HuH-7 (cell line): ENCODE measurements at places on chromosomes 6 and 20.

DNA sequence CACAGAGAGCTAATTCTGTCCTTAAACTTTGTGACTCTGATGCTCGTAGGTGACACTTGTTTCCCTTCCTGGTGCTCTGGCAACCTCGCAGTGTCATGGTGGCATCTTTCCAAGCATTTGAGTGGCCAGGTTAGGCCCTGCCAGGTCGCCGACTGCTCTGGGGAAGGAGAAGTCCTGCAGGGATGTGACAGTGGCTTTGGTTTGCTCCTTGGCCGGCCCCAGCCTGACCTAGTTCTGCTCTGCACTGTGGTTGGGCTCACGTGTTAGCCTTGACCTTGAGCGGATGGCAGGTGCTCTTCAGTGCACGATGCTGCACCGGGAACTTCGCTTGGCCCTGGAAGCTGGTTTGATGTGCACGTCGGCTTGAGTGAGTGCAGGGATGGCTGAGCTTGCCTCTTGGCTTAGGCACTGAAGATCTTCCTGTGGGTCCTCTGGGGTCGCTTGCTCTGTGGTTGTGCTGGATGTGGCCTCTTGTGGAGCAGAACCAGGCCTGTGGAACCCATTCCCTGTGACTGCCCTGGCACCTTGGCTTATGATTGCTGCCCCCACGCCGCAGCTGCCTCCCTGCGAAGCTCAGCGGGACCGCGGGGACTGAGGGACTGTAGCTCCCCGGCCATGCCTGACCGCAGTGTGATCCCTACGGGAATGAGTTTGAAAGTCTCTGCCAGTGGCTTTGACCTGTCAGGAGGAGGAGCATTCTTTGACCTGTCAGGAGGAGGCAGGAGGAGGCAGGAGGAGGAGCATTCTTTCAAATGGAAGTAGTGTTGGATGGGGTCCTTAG lies 8.7 kb downstream of the OSBPL2 start:
- no peak for DNase-seq

- no peak for DNase-seq
These were observed 14.2 kb downstream of the STMND1 start for GRCh38 chr6:17116117-17116440.

DNA sequence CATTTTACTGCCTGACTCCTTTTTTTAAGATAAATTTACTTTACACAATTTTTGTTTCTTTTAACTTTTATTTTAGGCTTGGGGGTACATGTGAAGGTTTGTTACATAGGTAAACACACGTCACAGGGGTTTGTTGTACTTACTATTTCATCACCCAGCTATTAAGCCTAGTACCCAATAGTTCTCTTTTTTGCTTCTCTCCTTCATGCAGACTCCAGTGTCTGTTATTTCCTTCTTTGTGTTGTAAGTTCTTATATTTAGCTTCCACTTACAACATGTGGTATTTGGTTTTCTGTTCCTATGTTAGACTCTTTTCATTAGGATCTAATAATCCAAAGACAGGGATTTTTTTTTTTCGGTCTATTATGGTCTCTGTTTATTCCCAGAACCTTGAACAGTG lies 83.5 kb upstream of the CCN6 start:
- no peak for DNase-seq

DNA sequence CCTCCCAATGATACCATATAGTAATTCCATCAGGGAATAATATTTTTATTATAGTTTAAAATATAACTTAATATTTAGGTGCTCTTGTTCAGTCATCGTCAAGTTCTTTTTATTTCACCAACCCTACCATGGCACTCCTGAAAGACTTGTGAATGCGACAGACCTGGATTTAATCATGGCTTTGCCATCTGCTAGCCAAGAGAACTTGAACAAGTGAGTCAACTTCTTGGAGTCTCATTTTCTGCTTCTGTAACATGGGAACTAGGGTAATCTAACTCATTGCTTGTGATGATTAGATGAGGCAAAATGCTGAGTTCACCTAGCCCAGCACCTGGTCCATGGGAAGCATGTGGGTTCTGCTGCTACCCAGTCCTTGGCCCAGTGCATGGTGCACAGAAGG lies 62.9 kb downstream of the ESR1 start:
- DNase-seq, result no peak

- no peak for DNase-seq
These were observed 47.4 kb downstream of the MOCS1 start for GRCh38 chr6:39886871-39887270.

DNA sequence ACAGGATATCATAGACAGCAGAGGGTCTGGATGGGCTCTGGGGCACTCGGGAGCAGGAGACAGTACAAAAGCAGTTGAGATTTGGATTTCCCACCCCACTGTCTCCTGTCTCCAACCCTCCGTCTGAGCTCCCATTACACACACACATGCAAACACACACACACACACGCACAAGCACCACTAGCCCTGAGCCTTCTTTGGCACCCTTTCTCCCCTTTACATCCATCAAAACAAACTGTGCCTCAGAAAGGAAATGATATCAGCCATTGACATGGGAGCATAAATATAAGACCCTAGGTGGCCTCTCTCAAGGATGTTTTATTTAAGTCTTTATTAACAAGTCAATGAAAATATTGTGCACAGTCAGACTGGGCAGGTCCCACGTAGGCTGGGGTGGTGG lies 17.5 kb downstream of the TTBK1 start:
- DNase-seq, result no peak

DNA sequence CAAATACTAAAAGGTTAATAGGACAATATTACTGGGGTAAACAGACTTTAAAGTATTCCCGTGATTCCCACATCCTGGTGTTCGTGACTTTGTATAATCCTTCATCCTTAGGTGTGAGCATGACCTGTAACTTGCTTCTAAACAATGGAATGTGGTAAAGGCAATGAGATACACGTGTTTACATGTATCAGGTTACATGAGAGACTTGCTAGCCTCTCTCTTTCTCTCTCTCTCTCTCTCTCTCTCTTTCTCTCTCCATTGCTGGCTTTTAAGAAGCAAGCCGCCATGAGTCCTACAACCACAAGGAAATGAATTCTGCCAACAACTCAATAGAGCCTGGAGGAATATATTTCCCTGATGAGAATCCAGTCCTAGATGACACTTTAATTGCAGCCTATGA lies 83.9 kb upstream of the LGSN start:
- DNase-seq, result no peak

GRCh38 chr6:139323511-139324300 lies 31.9 kb upstream of the TXLNB start:
- no peak for DNase-seq

- peak; percentile 73 for DNase-seq
These were observed 1.0 kb downstream of the CCN2 start for GRCh38 chr6:131949909-131950766.

DNA sequence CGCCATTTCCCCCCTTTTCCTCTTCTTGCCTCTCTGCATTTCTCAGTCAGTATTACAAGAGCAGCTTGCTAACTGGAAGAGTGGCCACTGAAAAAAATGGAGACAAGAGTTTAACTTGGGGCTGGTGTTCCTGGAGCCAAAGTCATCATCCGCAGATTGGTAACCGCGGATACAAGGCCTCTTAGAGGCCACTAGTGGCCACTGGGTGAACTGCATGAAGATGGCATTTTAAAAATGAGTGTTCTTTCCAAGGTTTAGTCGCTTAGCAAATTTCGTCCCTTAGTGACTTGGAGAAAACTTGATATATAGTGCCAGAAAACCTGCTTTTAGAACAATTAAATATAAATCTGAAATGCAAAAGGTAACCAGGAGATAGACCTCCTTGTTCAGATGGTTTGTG lies 4.8 kb downstream of the F13A1 start:
- DNase-seq, result peak; percentile 17

DNA sequence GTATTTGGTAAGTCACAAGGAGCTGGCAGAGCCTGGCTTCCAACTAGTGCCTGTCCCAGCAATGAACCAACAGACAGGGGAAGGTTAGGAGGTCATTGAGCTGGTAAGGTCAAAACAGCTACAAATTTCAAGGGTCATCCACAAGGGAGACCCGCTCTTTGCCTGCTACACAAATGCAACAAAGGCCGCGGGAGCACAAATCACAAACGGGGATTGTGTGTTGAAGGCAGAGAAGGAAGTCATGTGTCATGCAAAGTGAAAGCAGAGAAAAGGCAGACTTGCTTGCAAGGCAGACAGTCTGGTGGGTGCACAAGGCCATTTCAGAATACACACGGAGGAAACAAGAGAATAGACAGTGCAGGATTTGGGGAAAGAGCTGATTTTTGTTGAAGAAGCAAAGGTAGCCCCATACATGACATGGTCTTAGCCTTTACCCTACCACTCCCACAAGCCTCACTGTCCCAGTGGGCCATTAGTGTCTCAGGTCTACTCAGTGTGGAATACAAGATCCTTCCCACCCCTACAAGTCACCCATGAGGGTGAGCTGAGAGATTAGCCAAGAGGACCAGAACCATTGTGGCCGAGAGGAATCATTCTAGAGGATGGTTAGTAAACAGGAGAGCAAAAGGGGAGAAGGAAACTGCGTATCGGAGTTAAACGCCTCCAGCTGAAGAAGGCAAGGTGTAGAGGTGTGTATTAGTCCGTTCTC lies 18.1 kb upstream of the SAMHD1 start:
- DNase-seq, result no peak

- peak; percentile 23 for DNase-seq
These were observed 206.8 kb downstream of the SIM1 start for GRCh38 chr6:100257793-100258395.

- no peak for DNase-seq
These were observed 25.9 kb downstream of the GNAS-AS1 start for GRCh38 chr20:58824843-58825242.

DNA sequence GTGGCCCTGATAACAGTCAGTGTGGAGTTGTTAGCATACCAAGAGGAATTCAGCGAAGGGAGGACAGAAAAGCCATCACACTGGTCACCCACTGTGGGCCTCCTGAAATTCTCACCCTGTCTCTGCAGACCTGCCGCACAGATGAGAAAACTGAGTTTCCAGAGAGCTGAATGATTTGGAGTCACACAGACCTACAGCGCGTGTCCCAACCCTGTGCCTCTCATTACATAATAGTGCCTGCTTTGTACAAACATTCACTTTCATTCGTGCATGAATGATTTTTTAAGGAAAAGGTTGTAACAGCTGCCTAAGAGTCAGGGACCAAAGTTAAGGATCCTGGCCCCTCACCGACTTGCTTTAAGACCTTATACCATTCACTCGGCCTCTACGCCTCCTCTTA lies 62.7 kb downstream of the THBS2 start:
- no peak for DNase-seq

DNA sequence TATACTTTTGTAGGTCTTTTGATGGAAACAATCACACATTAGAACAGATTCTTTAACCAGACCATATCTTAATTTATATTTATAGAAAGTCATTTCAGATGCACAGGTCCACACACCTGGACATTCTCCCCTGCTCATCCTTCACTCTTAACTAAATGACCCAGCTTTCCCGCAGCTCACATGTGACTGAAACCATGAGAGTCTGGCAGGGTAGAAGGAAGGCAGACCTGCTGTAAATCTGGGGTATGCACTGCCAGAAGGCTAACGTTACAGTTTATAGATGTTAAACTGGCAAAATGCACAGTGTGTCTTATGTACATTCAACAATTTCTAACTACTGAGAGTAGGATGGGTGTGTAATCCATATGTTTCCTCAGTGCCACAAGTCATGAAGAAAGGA lies 359.5 kb upstream of the SPTLC3 start:
- no peak for DNase-seq

DNA sequence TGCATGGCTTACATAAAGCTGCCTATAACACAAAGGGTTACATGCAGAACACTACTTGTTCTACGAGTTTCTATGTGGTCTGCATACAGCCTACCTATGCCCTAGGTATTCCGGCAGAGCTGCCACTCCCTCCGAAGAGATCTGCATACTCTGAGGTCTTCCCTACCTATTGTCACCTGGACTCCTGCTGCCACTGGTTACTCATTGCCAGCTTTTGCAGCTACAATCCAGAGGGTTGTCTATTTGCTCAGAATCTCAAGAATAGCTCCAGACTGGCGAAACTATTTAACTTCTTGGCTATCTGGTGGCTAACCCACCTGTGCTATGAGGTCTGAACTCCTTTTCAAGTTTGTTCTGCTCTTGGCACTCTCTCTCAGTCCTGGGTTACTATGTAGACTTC lies 323.3 kb downstream of the BMP2 start:
- no peak for DNase-seq

GRCh38 chr20:31505903-31506302 lies 8.3 kb upstream of the HM13 start:
- DNase-seq, result no peak

DNA sequence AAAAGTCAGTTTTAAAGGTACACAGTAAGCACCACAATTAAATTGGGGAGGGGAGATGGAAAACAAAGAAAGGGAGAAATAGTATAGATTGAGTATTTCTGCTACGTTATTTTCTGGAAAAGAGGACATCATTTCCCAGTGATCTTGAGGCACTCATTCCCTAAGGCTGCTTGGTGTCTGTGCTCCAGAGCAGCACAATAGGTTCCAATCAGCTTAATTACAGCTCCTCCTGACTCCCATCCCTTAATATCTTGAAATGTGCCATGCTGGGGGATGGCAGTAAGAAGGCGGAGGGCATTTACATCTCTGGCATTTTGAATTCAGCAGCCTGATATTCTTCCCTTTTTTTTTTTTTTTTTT lies 39.5 kb upstream of the BEND3 start:
- DNase-seq, result no peak

DNA sequence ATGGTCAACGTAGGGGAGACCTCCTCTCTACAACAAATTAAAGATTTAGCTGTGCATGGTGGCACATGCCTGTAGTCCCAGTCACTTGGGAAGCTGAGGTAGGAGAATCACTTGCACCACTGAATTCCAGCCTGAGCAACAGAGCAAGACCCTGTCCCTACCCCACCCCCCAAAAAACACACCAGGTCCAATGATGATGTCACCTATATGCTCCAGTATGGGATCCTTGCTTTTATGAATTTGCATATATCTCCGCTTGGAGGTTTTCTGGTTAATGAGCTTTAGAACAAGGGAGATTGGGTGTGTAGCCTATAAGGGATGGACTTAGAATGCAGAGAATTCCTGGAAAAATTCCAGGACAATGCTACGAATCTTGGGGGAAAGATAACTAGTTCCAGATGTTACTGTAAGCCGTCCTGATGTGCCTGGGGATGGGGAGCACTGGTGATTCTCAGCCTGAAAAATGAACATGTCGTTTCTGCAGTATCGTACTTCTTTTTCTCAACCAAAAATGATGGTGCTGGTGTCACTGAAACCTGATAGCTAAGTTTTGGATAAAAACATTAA lies 61.1 kb downstream of the ZBTB2 start:
- DNase-seq, result no peak

DNA sequence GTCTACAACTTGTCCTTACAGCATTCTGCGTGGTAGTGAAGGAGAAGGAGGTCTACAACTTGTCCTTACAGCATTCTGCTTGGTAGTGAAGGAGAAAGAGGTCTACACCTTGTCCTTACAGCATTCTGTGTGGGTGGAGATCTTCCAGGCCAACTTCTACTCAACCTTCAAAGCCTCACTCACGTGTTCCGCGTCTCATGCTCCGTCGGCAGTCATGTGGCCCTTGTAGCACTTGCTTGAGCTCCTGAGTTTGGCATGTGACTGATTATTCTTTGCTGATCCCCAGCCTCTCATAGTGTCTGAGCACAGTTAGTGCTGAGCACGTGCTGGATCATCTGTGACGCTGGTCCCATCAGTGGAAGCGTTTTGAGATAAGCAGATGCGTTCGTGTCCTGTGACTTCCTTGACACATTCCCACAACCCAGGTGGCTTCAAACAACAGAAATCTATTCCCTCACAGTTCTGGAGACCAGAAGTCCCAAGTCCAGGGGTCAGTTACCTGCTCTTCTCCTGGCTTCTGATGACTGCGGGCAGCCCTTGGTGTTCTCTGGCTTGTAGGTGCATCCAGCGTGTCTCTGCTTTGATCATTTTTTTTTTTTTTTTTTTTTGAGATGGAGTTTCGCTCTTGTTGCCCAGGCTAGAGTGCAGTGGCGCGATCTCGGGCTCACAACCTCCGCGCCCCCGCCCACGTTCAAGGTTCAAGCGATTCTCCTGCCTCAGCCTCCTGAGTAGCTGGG lies 2.6 kb downstream of the SS18L1 start:
- DNase-seq, result no peak
